Fibroblast of lung (primary cell): ENCODE measurements at places on chromosomes 4 and X.

GRCh38 chrX:118976599-118977340, 2.4 kb downstream of the LONRF3 start:
- no peaks in the 10 kb centered on the region for H3K36me3 ChIP-seq
- no peak overlapping the region for H3K27ac ChIP-seq
- H3K27me3 ChIP-seq: peaks cover 25% of the 10 kb centered on the region
- no peak overlapping the region for H3K4me3 ChIP-seq
- H3K4me1 ChIP-seq: no peaks in the 10 kb centered on the region
- DNase-seq: no peak

GRCh38 chrX:74493806-74494205, 72.5 kb downstream of the SLC16A2 start:
- no peak for DNase-seq
- H3K4me3 ChIP-seq: no peak overlapping the region
- H3K27ac ChIP-seq: no peak overlapping the region
- no peaks in the 10 kb centered on the region for H3K4me1 ChIP-seq
- H3K27me3 ChIP-seq: no peaks in the 10 kb centered on the region

DNA sequence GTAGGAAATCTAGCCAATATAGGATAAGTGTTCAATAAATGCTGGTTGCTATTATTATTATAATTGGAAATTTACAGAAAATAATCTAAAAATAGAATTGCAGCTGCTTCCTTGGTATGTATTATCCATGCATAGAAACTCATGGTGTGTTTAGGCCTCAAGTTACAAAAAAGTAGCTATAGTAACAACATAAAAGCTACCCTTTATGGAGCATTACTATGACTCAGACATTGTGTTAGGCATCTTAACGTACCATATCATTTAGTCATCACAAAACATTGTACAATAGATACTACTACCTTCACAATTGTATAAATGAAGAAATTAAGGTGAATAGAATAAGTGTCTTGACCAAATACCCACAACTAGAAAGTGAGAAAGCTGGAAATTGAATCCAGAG, 126.9 kb upstream of the NRK start:
- no peaks in the 10 kb centered on the region for H3K27me3 ChIP-seq
- DNase-seq: peak; percentile 60
- H3K4me3 ChIP-seq: no peak overlapping the region
- H3K36me3 ChIP-seq: no peaks in the 10 kb centered on the region
- H3K27ac ChIP-seq: no peak overlapping the region
- no peaks in the 10 kb centered on the region for H3K4me1 ChIP-seq

DNA sequence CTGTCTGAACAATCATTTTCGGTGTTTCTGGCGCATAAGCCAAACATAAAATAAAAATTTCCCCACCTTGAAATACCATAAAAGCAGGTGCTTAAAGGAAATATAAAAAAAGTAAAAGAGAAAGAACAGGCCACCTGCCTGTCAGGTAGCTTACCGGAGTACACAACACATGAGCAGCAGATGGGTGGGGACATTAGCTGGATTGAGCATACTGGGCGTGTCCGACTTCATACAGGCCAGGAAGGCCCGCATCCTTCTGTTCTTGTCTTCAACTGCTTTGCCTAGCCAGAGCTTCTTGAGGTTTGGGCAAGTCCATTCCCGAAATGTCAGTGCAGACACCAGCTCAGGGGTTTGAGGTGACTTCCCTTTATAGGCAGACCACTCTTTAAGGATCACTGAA, 66.7 kb downstream of the FAM120C start:
- no peaks in the 10 kb centered on the region for H3K27me3 ChIP-seq
- H3K4me1 ChIP-seq: no peaks in the 10 kb centered on the region
- DNase-seq: no peak
- H3K27ac ChIP-seq: no peak overlapping the region
- H3K36me3 ChIP-seq: no peaks in the 10 kb centered on the region

- H3K27me3 ChIP-seq: no peaks in the 10 kb centered on the region
- H3K4me3 ChIP-seq: peak overlapping the region; percentile 22
- DNase-seq: peak; percentile 84
Measured at GRCh38 chr4:16196482-16197393, 29.5 kb downstream of the TAPT1 start.

DNA sequence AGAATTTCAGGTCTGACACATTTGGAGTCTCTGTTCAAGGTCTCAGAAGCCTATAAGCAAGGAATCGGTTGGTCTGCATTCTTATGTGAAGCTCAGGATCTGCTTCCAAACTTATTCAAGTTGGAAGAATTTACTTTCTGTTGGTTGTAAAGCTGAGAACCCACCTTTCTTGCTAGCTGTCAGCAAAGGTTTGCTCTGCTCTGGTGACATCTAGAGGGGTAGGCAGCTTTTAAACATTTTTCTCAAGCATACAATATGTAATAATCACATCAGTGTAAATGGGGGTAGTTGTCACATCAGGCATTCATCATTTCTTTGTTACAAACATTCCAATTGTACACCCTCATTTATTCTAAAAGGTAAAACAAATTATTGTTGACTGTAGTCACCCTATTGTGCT, 935.2 kb downstream of the TRAM1L1 start:
- no peak for DNase-seq
- H3K27me3 ChIP-seq: no peaks in the 10 kb centered on the region
- H3K4me1 ChIP-seq: no peaks in the 10 kb centered on the region

DNA sequence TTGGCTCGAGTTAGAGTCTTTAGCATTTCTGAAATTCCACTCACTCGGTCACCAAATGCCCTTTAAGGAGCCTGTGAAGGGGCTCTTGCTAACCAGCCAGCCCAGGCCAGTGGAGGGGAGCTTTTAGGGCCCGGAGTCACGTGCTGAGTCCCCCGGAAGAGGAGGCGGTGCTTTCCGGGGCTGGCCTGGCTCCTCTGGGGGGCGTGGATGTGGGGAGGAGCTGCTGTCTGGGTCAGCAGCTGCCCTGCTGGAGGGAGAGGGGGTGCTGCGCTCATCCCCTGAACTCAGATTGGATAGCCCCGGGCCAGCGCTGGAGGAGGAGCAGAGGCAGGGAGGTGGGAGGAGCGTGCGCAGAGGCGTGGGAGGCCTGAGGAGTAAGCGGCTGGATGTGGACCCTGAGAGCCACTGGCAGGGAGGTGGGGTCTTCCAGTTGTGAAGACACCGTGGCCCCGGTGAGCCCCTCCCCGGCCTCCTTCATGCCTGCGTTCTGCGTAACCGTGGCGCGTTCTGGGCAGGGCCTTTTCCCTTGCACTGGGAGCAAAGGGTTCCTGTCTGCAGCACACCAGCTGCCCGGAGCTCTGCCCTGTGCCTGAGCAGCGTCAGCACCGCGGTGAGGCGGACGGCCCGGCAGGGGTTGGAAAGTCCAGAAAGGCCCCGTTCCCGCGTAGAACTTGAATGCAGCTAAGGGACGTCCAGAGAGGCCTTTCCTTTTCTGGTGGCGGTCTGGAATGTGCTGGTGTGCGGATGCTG, 19.7 kb downstream of the MAEA start:
- peaks cover 11% of the 10 kb centered on the region for H3K36me3 ChIP-seq
- peaks cover 10% of the 10 kb centered on the region for H3K4me1 ChIP-seq
- peak overlapping the region; percentile 38 for H3K4me3 ChIP-seq
- no peaks in the 10 kb centered on the region for H3K27me3 ChIP-seq
- peak; percentile 93 for DNase-seq
